ENCODE measurements at places on chromosomes 13 and 19.

GRCh38 chr19:48539503-48540096, 12.4 kb upstream of the SULT2B1 start:
- DNase-seq, result peak; percentile 97

- DNase-seq, result no peak
Observed at GRCh38 chr13:75357576-75358289, 124.2 kb downstream of the TBC1D4 start.

- DNase-seq, result no peak
Observed at GRCh38 chr13:36062249-36062648, 68.9 kb downstream of the DCLK1 start.

DNA sequence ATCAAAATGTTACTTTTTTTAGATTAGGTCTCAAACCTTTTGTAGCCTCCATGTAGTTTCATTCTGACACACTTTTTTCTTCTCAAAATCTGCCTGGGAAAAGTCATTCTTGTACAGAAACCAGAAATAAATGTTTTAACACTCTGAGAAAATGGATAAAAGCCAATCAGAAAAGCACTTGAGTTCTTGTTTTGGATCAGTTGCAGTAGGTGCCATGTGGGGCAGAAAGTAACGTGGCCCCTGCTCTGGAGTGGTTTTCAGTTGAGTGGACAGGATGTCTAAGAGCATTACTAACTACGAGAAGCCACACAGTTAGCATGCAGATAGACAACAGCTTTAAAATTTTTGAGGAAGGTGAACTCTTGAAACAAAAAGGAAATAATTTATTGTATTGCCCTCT, 19.1 kb downstream of the GPR183 start:
- DNase-seq, result no peak

DNA sequence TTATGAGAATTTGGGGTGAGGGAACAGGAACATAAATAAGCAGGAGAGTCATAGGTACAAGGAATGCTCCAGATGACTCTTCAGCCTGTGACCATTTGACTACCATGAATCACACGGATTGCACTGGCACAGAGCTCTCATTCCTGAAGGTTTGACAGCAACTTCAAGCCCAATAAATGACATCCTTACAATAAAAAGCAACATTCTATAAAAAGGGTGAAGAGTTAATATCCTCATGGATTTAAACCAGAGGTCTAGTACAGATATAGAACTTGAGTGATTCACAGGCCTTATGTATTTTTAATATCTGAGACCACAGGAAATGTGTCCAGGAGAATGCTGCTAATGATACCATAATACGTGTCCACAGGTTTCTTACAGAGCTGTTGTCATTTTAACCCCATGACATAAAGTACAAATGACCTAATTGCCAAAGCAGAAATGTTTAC, 158.1 kb downstream of the IRS2 start:
- DNase-seq, result no peak

DNA sequence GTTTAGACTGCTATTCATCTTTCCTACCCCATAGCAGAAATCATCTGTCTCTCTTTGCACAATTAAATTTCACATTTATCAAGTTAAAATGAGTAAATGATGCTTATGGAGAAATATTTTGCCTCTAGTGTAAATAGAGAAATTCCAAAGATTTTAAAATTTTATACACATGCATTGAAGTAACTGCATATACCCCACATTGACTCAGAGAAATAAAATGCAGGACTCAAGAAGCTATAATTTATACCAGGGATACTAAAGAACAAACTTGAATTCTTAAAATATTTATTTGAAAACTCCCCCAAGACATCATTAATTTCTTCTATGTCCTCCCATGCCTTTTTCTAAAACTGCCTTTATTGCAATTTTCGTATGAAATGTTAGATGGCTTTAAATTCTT, 165.8 kb downstream of the DIAPH3 start:
- DNase-seq, result no peak

GRCh38 chr19:48740164-48740972, at the start of gene RASIP1:
TSS of gene RASIP1 (minus strand) at chr19:48740610. CDS start at chr19:48740282, 328 bp downstream.
- no peak for DNase-seq

DNA sequence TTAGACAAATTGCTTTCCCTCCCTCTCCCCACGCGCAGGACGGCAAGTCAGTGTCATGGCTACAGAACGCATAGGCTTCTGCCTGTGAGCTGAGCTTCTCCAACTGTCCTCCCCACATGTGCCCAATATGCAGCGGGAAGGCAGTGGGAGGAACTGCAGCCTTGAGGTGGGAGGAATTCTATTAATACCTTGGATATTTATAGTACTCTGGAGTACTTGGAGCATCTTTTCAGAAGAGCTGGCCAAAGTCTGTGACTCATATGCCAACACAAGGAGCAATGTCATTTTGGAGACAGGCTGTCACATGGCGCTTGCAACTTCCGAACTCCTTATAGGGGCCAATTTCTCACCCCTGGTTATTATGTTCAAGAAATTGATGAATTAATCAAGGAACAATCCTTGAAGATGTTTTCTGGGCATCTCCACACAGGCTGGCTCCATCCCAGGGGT, 245.0 kb upstream of the SERP2 start:
- no peak for DNase-seq

GRCh38 chr19:41420101-41420880, 6.9 kb downstream of the B3GNT8 start:
- DNase-seq, result no peak

GRCh38 chr19:18097217-18097992, at the start of gene MAST3:
TSS of gene MAST3 (plus strand) at chr19:18097778. CDS start at chr19:18097793, 15 bp downstream.
- DNase-seq, result no peak

GRCh38 chr13:21530656-21531055, 71.6 kb upstream of the ZDHHC20 start:
- DNase-seq, result no peak

GRCh38 chr19:18496980-18497256, 25.0 kb downstream of the ELL start:
- DNase-seq, result no peak

GRCh38 chr19:37872383-37872782, 34.0 kb downstream of the WDR87 start:
- DNase-seq, result no peak

GRCh38 chr13:100443278-100443997, 145.2 kb downstream of the GGACT start:
- DNase-seq, result no peak

DNA sequence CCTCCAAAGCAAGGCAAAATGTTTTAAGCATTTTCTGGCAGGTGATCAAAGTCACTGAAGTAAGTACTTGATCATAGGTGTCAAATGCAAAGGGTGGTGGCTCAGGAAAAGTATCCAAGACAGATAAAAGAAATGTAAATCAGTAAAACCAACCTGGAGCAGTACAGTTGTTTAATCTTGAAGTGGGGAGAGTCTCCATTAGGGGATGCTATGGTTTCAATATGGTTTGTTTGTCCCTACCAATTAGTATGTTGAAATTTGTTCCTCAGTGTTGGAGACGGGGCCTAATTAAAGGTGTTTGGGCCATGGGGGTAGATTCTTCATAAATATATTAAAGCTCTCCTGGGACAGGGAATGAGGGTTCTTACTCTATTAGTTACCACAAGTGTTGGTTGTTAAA, 1781.7 kb upstream of the PRR20A start:
- no peak for DNase-seq

DNA sequence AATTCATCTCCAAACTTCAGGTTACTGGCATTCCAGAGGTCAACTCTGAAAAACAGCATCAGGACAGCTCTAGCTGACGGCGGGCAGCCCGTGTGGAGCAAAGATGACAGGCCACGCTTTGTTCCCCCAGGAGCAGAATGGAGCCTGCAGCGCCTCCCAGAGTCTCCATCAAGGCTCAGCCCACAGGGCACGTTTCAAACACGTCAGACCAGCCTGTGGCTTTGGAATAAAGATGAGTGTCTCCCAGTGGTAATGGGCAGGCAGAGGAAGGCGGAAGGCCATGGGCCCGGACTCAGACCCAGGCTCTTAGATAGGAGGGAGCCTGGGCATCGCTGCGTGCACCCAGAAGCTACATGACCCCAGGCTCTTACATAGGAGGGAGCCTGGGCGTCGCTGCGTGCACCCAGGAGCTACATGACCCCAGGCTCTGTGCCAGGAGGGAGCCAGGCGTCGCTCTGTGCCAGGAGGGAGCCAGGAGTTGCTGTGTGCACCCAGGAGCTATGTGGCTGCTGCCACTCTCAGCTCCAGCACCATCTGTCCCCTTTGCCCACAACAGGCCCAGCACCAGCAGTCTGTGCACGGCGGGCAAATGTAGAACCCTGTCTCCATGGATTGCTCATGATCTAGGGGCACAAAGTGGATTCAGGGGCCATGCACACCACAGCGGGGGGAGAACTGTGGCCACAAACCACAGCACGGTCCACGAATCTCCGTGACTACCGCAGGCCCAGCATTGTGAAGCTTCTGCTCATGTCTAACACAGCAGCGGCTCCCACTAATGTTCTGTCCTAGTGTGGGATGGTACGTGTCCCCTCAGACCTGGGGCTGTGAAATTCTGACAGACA, 47.8 kb upstream of the C13orf46 start:
- no peak for DNase-seq

GRCh38 chr13:34307607-34308006, 489.7 kb downstream of the RFC3 start:
- no peak for DNase-seq

DNA sequence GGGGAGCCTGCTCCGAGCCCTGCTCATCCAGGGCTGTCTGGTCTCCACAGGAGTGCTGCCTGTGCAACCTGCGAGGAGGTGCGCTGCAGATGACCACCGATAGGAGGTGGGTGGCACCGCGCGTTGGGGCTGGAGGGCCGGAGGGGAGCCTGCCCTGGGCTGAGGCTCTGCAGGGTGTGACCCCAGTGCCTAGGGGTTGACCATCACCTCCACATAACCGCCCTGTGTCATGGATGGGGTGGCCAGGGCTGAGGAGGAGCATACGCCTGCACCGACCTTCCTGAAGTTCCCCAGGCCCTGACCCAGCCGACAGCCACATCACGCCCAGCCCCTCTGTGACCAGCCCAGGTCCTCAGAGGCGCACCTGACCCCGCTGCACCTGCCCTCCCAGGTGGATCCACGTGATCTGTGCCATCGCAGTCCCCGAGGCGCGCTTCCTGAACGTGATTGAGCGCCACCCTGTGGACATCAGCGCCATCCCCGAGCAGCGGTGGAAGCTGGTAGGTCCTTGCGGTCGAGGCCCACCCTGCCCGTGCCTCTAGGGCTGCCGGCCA, 168.7 kb downstream of the KDM4B start:
- no peak for DNase-seq

DNA sequence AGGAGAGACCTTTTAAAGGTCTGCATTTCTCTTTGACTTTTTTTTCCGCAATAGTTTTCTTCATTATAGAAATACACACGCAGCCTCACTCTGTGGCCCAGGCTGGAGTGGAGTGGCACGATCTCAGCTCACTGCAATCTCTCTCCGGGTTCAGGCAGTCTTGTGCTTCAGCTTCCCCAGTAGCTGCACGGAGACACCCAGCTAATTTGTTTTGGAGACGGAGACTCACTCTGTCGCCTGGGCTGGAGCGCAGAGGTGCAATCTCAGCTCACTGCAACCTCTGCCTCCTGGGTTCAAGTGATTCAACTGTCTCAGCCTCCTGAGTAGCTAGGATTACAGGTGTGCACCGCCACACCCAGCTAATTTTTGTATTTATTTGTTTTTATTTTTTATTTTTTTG, 11.7 kb upstream of the MKNK2 start:
- no peak for DNase-seq

GRCh38 chr19:10279737-10280442, 6.9 kb upstream of the ICAM4 start:
- DNase-seq, result no peak

- no peak for DNase-seq
Observed at GRCh38 chr19:47675271-47675670, 38.0 kb upstream of the EHD2 start.

DNA sequence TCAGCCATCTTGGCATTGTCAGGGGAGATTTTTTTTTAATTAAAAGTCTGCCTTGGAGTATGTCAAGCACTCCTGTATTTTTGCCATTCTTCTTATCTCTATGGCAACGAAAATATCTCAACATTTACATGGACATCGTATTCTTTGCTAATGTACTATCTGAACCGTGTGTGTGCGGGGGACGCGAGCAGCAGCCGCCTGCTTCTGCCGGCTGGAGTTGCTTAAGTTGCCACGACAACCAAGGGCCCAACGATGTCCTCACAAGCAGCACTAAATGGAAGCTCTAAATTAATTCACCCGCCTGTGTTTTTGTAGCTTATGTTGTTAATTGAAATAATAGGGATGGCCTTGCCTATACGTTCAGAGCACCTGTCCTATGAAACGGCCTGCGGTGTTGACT, 309.5 kb downstream of the TEX29 start:
- DNase-seq, result peak; percentile 85

DNA sequence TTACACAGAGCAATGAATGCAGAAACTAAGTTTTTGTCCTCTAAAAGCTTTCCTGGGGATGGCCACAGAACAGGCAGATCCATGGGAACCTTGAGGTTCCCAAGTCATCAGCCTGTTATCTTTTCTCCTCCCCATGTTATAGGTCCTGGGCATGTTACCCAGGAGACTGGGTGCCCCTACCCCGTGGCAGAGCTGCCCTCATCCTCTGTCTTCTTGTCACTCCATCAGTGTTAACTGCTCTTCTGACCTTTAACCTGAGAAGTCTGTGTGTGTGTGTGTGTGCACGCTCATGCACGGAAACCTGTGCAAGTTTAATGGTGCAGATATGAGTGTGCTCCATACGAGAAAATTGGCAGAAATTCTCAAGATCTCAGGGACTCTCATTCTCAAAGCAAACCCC, 43.9 kb upstream of the ZNF724 start:
- DNase-seq, result no peak

DNA sequence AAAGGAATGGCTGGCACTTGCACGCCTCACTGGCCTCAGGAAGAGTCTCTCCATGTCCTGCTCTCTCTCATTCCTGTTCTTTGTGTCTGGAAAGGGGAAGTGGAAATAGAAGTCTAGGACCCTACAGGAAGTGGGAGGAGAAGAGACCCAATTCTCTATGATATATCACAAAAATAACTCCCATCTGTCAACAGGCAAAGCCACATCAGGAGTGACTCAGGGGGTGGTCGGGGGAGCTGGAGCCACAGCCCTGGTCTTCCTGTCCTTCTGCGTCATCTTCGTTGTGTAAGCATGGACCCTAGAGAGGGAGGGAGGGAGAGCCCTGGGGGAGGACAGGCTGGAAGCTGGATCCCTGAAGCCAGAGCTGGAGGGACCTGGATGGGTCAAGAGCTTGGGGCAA, 3.0 kb downstream of the SIGLEC9 start:
- DNase-seq, result no peak

- DNase-seq, result no peak
Observed at GRCh38 chr19:54451997-54452396, 3.0 kb downstream of the LENG8 start.

DNA sequence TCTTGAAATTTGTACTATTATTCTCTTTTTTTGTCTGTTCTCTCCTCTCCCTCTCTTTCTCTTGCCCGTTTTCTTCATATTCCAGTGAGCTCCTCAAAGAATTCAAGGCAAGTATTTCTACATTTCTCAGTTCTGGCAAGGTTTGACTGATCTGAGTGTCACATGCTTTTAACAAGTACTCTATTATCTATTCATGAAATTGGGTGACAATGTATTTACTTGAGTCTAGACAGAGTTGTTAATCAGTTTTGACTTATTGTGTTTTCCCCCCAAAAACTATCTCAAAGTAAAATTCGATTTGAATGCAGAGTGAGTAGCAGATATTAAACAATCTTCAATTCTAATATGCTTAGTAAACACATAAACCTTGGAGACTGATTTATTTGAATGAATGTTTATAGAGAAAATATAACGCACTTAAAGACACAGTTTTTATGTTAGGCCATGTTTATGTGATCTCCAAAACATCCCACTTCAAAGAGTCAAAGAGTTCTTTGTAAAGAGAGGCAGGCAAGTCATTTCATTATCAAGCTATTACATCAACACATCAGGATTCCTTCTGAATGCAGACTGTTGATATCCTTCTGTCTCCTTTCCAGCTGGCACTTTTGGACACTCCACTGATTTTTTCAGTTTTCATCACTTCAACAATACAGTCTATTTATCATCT, 166.6 kb downstream of the SLITRK6 start:
- DNase-seq, result no peak

All from NCI-H1105 (cell line).